Endothelial cell of coronary artery (primary cell): ENCODE measurements at places on chromosomes 7 and 10. TPM values are rescaled to one million over a fixed set of nuclear protein-coding genes. Genes with fewer than 3 reads are reported as not detected.

Gene TRIM50
- total RNA-seq = not detected in 2 replicates

Gene CLRN3
- 0.09 TPM in 2 replicates for total RNA-seq

Gene GRID2IP
- total RNA-seq = under 0.01 TPM in 1 of 2 replicates, not detected in the other

Gene PFKP
- 385 and 651 TPM in 2 replicates for total RNA-seq

Gene STOX1
- 0.09 TPM in 2 replicates for total RNA-seq

Gene SKAP2
- 8.1 and 11.1 TPM in 2 replicates for total RNA-seq

Gene SPDYE1
- not detected in 2 replicates for total RNA-seq

Gene JAZF1
- 3.6 and 5.3 TPM in 2 replicates for total RNA-seq

Gene PPP1R17
- not detected in 2 replicates for total RNA-seq

Gene IL2RA
- total RNA-seq = not detected in 2 replicates

Gene GNAT3
- not detected in 2 replicates for total RNA-seq

Gene TSPAN14
- 67.5 and 89.7 TPM in 2 replicates for total RNA-seq

Gene MCM10
- 5.1 and 14.1 TPM in 2 replicates for total RNA-seq

Gene ATOH7
- not detected in 2 replicates for total RNA-seq

Gene GSAP
- total RNA-seq = 2.4 and 2.8 TPM in 2 replicates

Gene TMEM184A
- 0.19 TPM in 1 of 2 replicates, not detected in the other for total RNA-seq

Gene GPER1
- total RNA-seq = 0.75 and 0.99 TPM in 2 replicates

Gene BAMBI
- 2.2 and 8.4 TPM in 2 replicates for total RNA-seq

Gene GRB10
- 109 and 110 TPM in 2 replicates for total RNA-seq

Gene CYP3A4
- not detected in 2 replicates for total RNA-seq

Gene EVX1
- total RNA-seq = not detected in 2 replicates

Gene SPDYE8
- total RNA-seq = not detected in 2 replicates

Gene PNLIPRP1
- total RNA-seq = not detected in 2 replicates

Gene KAZALD1
- total RNA-seq = 1.1 and 1.7 TPM in 2 replicates

Gene ELAPOR2
- 8.6 and 8.9 TPM in 2 replicates for total RNA-seq

Gene TEX47
- not detected in 2 replicates for total RNA-seq

Gene PARG
- total RNA-seq = 32.9 and 39.4 TPM in 2 replicates

Gene ELMO1
- total RNA-seq = 38.6 and 45.1 TPM in 2 replicates

Gene PLEKHS1
- not detected in 2 replicates for total RNA-seq

Gene MEST
- 8.3 and 52.8 TPM in 2 replicates for total RNA-seq

Gene ZNF107
- total RNA-seq = 1.8 and 2.0 TPM in 2 replicates

Gene ACHE
- total RNA-seq = 0.18 and 0.28 TPM in 2 replicates

Gene VWC2
- not detected in 2 replicates for total RNA-seq

Gene ACTL6B
- not detected in 2 replicates for total RNA-seq

Gene AZGP1
- not detected in 2 replicates for total RNA-seq
